ENCODE measurements at places on chromosomes 7 and 10. TPM values are rescaled to one million over a fixed set of nuclear protein-coding genes. Genes with fewer than 3 reads are reported as not detected.

- DNase-seq, result no peak
Observed at GRCh38 chr7:116451957-116452729, 47.4 kb upstream of the CAV2 start.

DNA sequence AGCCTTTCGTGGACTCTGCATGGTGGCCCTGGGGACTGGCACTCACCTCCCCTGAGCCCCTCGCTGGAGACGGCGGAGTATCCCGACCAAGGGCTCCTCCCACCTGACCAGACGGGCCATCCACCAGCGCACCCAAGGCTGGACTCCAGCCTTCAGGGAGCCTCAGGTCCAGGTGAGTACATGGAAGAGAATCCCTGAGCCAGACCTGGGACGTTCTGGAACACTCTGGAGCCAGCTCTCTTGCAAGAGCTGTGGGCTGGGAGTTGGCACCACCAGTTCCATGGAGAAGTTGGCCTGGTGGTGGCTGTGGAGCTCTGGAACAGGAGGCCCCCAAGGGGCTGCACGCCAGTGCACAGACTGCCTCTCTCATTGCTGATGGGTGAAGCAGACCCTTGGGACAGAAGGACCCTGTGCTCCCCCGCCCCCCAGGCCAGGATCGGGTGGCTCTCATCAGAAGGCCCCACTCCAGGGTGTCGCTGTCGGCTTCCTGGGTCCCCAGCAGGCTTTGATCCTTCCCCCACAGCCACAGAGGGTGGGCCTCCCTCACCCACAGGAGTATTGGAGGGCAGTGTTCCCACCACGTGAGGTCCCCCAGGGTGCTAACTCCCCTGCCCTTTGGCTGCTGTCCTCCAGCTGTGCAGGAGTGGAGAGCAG is 189.9 kb downstream of the EBF3 start:
- no peak for DNase-seq

DNA sequence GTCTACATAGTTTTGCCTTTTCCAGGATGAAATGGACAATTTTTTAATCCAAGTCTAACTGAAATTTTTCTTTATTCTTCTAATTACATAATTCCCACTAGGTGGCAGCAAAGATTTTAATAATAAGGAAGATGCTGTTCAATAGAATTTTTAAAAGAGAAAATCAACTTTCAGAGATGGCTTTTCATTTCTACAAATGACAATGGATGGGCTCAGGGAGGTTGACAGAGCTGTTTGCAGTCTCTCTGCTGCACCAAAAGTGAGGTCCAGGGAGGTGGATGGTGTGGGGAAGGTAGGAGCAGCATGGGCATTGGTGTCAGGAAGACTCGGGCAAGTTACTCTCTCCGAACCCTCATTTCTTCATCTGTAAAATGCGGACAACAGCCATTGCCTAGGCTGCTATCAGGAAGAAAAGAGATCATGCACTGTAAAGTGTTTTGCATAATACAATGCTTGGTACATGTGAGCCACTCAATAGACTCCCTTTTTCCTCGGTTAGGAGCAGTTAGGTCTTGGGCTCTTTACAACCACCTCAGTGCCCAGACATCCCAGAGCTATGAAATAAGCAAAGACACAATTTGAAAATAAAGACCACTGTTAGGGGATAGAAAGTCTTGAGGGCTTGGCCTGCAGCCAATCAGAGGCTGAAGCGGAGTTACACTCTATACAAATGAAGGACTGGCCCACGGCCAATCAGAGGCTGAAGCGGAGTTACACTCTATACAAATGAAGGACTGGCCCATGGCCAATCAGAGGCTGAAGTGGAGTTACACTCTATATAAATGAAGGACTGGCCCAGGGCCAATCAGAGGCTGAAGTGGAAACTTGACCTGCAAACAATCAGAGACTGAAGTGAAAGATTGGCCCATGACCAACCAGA is 107.1 kb downstream of the ABLIM1 start:
- DNase-seq, result no peak

DNA sequence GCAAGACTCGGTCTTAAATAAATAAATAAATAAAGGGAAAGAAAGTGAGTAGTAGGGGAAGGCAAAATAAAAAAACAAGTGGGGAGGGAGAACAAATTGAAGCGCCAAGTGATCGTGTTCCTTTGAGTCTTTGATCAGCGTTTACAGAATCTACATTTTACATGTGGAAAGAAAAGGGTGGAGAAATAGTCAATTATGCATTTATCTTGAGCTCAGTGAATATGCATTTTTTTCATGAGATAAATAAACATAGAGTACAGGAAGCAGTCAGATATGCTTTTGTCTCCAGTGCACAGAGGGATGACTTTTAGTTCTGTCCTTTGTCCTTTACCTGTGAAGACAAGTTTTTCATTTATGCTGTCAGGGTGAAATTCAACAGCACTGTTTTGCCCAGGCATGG is 6.1 kb upstream of the GUSB start:
- DNase-seq, result no peak

DNA sequence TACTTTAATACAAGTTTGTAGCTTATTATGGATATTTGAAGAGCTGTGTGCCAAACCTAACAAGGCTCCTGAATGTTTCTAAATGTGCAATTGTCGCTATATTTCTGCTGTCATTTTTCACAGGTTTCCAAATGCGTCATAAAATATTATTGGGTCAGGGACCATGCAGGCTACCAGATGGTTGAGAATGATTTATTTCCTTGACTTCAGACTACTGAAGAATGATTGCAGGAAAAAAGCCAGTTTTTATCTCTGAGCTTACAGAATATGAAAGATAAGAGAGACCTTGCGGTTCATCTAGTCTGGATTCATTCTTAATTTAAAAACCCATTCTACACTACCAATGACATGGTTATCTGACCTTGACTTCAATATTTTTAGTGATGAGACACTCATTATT is 55.2 kb downstream of the TSPAN12 start:
- DNase-seq, result no peak

DNA sequence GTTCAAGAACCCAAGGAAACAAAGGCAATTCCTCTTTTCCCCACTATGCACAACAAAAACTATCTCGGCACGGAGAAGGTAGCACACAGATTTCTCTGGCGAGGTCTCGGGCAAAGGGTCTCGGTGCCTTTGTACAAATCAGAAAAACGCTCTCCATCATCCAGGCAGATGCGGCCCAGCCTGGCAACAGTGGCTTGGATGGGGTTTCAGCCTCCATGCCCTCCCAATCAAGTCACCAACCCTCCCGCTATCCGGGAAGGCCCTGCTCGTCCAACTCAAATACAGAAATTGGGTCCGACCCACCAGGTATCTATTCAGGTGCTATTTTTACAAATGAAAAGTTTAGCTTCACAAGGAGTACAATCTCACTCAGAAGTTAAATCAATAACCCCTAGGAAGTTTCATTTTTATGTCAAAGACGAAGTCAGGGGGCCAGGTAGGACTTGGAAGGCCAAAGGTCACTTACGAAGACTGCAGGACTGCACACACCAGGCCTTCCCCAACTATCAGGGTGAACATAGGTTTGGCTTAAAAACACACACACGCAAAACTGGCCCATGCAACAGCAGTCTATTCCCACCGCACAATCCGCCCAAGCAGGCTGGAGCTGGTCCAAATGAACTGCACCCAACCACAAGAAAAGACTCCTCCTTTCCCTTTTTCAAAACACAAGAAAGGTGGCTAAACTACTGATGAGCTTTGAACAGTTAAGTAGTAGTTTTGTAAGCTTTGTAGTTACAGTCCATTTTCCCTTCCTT is 43.0 kb downstream of the GNA12 start:
- DNase-seq, result no peak

DNA sequence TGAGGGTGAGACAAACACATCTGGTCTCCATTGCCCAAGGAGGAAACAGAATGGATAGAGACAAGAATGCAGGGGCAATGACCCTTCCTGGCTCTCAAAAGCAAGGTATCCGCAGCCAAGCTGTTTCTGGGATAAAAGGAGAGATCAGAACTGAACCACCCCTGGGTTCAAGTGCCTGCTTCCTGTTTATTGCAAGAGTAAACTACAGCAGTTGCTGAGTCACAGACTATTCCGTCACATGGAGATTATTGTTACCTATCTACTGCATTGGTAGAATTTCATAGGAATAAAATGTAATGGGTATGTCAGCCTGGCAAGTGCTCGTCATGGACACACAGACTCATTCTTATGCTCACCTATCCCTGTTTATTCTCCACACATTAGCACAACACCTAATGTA is 821.6 kb downstream of the GRID1 start:
- DNase-seq, result no peak

GRCh38 chr7:147023440-147023839 is 906.8 kb downstream of the CNTNAP2 start:
- no peak for DNase-seq

The PIP gene
- total RNA-seq, result not detected

The GPR26 gene
- not detected for total RNA-seq
